ENCODE measurements at places on chromosomes 1 and 21. TPM values are rescaled to one million over a fixed set of nuclear protein-coding genes. Genes with fewer than 3 reads are reported as not detected.

Gene RHEX
- total RNA-seq = not detected

Gene SLC22A15
- 8.3 TPM for total RNA-seq

Gene C1orf105
- total RNA-seq = not detected

Gene TCHH
- 0.22 TPM for total RNA-seq

GRCh38 chr21:34353182-34353581 lies 10.6 kb upstream of the KCNE2 start:
- ATAC-seq = peak; percentile 51

- ATAC-seq = no peak
These were observed 576.5 kb upstream of the ADGRL2 start for GRCh38 chr1:81224222-81224621.

GRCh38 chr1:84407958-84408422 lies 9.7 kb downstream of the DNASE2B start:
- no peak for ATAC-seq

- peak; percentile 80 for ATAC-seq
These were observed 18.2 kb upstream of the RC3H1 start for GRCh38 chr1:174040387-174040786.

DNA sequence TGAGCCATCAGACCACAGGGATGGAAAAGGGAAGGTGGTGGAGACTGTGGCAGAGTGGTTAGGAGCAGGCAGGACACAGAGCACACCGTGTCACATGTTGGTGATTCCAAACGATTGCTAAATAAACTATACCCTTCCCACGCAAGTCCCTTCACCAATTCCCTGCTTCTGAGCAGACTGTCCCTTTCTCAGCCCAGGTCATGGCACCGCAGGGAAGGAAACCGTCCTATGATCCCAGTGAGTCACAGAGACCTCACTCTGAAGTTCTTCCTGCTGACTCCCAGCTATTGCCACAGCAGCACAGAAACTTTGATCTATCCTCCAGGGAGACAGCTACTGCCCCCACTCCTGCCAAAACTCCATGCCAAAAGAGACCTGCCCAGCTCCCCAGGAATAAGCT lies 19.2 kb downstream of the RIMS3 start:
- ATAC-seq = no peak

- no peak for ATAC-seq
These were observed 97.7 kb downstream of the AJAP1 start for GRCh38 chr1:4752059-4752458.

GRCh38 chr1:87104140-87104539 lies 189.7 kb downstream of the HS2ST1 start:
- ATAC-seq = no peak

GRCh38 chr1:100305954-100306353 lies 39.9 kb downstream of the RTCA start:
- no peak for ATAC-seq

DNA sequence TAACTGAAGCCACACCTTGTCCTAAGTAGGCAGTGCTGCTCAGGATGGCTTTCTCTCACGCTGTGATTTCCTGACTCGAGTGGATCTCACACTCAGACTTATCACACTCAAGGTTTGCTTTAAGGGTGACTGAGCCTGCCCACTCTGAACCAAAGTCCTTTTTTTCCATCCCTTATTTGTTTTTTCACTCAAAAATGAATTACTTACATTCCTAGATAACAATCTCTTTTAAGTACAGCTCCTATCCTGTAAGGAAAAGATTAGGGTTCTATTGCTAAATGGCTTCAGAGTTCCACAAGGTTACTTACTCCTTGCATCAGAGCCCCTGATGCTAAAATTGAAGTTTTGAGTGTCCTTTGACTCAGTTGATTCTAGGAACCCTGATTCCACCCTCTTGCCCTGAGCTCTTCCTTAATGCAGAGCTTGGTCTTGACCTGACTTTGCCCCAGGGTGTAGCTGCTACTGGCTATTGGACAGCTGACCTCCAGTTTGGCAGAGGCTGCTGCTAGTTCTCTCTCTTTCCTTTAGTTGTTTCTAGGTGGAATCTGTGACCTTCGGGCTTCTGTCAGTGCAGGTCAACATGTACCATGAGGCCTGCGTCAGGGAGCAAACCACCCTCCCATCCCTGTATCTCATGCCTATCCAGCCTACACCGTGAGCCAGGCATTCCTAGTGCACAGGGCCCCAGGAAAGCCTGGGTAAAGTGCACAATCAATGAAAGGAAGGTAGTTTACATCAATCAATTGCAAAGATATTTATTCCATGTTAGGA lies 80.1 kb upstream of the CD55 start:
- no peak for ATAC-seq

- no peak for ATAC-seq
These were observed 82.6 kb downstream of the IARS2 start for GRCh38 chr1:220176540-220176939.

DNA sequence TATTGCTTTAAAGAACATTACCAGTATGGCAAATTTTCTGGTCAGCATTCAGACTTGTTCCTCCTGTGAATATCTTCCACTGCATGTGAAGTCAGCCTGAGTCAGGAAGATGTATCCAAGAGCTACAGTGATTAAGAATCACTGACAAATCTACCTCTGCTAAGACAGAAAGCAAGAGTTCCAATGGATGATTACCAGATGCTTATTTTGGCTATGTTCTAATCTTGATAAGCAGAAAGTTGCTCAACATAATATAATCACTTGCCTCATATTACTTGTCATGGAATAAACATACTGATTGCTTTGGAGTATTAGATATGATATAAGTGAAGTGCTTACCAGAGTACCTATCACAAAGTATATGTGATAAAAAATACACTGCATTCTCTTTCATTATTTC lies 738.1 kb downstream of the ADGRL2 start:
- no peak for ATAC-seq

Measured in motor neuron (in vitro differentiated cells).